Testis (tissue), 5 donors: ENCODE measurements at places on chromosomes 2 and 18. TPM values are rescaled to one million over a fixed set of nuclear protein-coding genes. Genes with fewer than 3 reads are reported as not detected.

DNA sequence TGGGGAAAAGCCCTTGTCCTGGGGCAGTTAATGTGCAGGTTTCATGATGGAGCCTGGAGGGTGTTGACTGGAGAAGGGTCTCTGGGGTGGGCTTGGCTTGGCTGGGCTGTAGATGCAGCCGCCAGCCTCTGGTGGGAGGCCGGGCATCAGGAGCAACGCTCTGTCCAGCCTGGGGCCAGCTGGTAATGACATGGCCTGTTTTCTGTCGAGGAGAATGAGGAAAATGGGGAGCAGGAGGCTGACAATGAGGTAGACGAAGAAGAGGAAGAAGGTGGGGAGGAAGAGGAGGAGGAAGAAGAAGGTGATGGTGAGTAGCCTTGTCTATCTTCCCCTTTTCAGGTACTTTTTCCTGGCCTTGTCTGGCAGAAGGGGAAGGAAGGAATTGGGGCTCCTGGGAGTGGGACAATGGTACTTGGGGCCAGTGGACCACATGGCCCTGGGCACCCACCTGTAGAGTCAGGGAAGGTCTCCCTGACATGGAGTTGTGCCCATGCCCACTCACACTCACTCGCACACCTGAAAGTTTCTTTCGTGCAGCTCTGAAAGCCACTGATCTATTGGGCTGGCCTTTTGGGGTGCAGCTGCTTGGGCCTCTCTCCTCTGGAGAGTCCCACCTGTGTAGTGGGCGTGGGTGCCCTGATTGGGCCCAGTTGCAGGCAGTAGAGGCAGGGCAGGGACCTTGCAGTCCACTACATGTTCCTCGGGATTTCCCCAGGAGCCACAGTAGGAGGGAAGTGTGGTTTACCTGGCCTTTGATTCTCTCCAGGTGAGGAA lies 3.5 kb downstream of the PTMA start:
- no peak for DNase-seq

- no peak for DNase-seq
These were observed 70.8 kb downstream of the INPP4A start for GRCh38 chr2:98515250-98515991.

- DNase-seq: peak; percentile 48
These were observed 50.8 kb downstream of the WIPF1 start for GRCh38 chr2:174546519-174547506.

DNA sequence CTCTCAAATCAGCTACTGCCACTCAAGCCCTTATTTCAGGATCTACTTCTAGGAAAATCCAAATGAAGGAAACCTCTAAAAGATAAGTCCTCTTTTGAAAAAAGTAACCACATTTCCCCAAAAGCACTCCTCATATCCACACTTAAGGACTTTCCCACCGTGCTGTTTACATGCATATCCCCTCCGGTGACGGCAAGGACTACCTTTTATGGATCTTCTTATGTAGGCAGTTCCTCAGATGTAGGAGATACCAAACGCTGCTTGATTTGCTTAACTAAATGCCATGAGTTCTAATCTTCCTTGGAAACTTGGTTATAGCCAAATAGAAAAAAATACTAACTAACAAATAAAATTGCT lies 6.9 kb upstream of the TMEM87B start:
- DNase-seq: no peak

- peak; percentile 7 for DNase-seq
These were observed 112.8 kb downstream of the NDUFA10 start for GRCh38 chr2:239912171-239912937.

DNA sequence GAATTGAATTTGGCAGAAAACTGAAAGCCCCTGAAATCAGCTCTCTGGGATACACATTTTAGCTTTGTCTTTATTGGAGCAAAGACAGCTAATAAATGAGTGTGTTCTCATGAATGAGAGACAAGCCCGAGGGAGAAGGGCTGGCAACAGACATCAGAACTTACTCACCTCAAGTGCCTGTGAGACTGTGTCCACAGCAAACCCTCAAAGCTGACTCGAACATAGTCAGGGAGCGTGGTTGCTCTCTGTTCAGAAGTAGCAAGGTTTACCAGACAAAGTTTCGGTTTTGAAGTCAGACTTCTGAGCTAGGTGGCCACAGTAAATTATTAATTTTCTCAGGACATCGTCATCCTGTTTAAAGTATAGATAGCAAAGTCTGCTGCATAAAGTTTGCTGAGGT lies 207.9 kb downstream of the CMPK2 start:
- no peak for DNase-seq

- DNase-seq: peak; percentile 40
These were observed 76.0 kb downstream of the CD28 start for GRCh38 chr2:203782262-203782976.

DNA sequence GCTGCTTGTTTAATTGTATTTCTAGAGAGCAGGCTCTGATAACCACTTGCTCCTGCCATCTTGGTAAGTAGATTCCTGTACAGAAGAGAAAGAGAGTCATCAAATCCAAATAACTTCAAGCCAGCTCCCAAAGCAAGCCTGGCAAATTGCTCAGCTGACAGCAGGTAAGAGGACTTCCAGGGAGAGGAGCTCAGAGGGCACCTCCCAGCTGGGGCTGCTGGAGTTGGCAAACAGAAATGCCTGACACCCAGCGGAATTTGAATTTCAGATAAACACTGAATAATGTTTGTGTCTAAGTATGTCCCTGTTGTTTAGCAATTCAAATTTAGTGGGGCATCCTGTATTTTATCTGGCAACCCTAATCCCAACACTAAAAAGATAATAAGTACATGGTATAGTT lies 86.2 kb downstream of the MYL12B start:
- no peak for DNase-seq

DNA sequence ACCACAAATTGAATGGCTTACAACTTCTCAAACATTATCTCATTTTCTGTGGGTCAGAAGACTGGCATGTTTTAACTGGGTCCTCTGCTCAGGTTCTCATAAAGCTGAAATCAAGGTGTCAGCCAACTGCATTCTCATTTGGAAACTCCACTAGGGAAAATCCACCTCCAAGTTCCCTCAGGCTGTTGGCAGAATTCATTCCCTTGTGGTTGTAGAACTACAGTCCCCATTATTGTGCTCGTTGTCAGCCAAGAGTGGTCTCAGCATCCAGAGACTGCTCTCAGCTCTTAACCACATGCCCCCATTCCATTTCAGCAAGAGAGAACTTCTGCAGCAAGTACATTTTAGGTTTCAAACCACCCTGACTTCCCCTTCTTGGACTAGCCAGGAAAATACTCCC lies 12.2 kb downstream of the NOL4 start:
- DNase-seq: no peak

GRCh38 chr18:63492851-63493250 lies 16.1 kb downstream of the SERPINB5 start:
- no peak for DNase-seq

DNA sequence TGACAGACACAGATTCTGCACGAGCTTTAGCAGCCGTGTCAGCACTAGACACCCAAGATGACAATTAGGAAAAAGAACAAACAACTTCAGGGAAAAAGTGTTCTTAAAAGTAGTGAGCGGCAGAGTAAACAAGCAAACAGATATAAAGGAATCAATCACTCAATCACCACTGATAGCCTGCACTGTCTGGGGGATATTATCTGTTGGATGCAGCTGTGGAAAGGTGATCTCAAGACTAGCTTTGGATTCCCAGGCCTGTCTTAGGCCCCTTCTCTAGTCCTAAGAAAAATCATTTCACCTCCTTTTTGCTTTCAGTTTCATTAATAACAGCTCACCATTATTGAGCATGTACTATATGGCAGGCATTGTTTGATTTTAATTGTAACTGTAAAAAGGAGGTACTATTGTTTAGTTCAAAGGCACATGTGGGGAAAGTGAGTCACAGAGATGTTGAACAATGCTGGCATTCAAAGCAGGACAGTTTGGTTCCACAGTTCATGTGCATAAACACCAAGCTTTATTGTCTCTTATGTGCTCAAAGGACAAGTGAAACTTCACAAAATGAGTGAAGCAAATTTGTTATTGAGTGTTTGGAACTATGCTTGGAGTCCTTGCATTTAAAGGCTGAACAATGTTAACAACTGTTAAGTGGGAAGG lies 147.3 kb upstream of the TCF4 start:
- DNase-seq: no peak

GRCh38 chr2:144508172-144508851 lies 11.6 kb downstream of the ZEB2 start:
- DNase-seq: no peak

DNA sequence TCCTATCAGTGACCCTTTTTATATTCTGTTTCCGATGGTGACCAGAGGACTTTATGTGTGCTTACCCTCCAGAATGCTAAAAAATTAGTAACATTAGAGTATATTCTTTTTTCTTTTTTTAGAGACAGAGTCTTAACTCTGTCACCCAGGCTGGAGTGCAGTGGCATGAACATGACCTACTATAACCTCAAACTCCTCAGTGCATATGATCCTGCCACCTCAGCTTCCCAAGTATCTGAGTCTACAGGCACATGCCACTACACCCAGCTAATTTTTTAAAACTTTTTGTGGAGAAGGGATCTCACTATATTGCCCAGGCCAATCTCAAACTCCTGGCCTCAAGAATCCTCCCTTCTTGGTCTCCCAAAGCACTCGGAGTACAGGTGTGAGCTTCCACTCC lies 74.6 kb downstream of the MALT1 start:
- no peak for DNase-seq

GRCh38 chr2:36464006-36464721 lies 108.6 kb downstream of the CRIM1 start:
- DNase-seq: no peak

GRCh38 chr18:57581301-57581934 lies 5.1 kb downstream of the FECH start:
- DNase-seq: peak; percentile 21

GRCh38 chr18:68072744-68073143 lies 556.2 kb upstream of the DSEL start:
- no peak for DNase-seq

DNA sequence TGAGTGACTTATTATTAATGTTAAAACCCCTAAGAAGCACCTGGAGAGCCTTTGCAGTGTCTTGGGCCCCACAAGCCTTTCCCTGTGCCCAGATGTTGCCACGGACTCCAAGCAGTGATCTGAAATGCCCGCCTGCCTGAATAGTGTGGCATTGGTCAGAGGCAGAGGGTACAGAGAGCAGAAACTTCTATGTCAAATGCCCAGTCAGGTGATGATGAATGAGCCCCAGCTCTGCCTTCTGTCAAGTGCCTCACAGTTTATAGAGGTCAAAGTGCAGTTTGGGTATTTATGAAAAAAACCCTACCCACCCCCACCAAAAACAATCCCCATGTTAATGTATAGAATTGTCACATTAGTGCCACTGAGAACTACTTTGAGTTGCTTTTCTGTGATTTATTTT lies 170.0 kb upstream of the SIX3 start:
- DNase-seq: no peak

DNA sequence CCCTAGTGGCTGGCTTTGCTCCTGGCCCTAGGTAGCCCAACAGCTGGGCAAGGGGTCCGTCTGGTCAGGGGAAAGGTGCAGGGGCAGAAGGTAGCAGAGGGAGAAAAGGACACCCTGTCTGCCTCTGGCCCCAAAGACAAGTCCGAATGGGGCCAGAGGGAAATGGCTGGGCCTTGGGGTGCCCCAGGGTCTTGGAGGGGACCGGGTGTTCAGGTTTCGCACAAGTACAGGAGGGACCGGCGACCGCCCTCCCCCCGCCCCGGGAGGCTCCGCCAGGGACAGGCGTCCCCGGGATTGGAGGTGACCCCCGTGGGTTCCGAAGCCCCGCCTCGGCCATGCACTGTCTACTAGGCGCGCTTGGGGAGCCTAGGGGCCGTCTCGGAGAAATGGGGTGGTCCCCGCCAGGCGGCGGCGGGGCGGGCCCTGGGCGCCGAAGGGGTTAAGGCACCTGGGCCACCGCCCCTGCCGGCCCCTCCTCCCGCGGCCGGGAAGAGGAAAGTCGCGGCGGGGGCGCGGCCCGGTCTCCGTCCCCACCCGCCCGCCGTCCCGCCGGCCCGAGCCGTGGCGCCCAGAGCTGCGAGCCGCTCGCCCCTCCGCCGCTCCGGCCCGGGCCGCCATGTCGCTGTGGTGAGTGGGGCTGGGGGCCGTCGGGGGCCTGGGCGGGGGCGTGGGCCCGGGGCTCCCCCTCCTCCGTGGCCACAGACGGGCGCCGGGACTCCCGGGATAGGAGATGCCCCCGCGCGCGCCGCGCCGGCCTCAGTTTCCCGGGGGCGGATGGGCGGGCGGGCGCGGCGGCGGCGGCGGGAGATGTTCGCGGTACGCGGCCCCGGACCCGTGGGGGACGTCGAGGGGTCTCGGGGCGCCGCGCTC lies at the start of gene B3GNT7:
TSS of gene B3GNT7 (plus strand) at position 523 of the 870 bp plus-strand sequence. CDS start at position 617, 94 bp downstream.
- no peak for DNase-seq

GRCh38 chr2:130766711-130767407 lies 11.5 kb downstream of the AMER3 start:
- DNase-seq: no peak

- no peak for DNase-seq
These were observed 166.2 kb upstream of the MAP3K20 start for GRCh38 chr2:172909454-172909853.

- DNase-seq: no peak
These were observed 44.8 kb upstream of the ARHGAP25 start for GRCh38 chr2:68689553-68690537.

DNA sequence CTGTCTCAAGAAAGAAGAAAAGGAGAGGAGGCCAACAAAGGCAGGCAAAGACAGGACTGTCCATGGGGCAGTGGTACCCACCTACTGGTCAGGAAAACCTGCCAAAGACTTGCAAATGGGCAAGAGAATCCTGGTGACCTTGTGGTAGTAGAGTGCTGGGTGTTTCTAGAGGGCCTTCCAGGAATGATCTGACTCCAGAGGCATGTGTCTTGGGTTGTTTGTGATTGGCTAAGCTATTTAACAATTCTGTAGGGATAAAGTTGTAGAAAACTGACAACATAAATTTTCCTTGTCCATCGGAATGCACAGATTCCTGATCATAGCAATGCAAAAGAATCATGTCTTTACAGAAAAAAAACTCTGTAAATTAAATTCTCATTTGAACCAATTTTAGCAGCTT lies 68.5 kb upstream of the ZNF532 start:
- no peak for DNase-seq

Gene DSC3
- total RNA-seq: 0.24 TPM

Gene CDK15
- total RNA-seq: 6.3 TPM

Gene RGPD6
- total RNA-seq: 161 TPM

Gene CHRND
- 0.56 TPM for total RNA-seq

Gene GAREM1
- 15.2 TPM for total RNA-seq

Gene RAD51AP2
- total RNA-seq: 11.1 TPM

Gene TTN
- total RNA-seq: 49.1 TPM

Gene CHRNG
- not detected for total RNA-seq

Gene SERPINB3
- total RNA-seq: 0.74 TPM

Gene TXNDC2
- total RNA-seq: 30.5 TPM

Gene SMAD7
- 14.6 TPM for total RNA-seq

Gene GREB1
- 91.0 TPM for total RNA-seq

Gene FBXO15
- total RNA-seq: 39.1 TPM

Gene MROH2A
- total RNA-seq: 10.7 TPM

Gene FAM161A
- total RNA-seq: 24.7 TPM

Gene SIX2
- total RNA-seq: 1.1 TPM

Gene CCDC85A
- 2.9 TPM for total RNA-seq

Gene CROCC2
- total RNA-seq: 0.43 TPM

Gene PUM2
- 78.0 TPM for total RNA-seq

Gene FAM110C
- 16.3 TPM for total RNA-seq

Gene CTAGE1
- total RNA-seq: 4.2 TPM
